LHCN-M2 (cell line): ENCODE measurements at places on chromosomes 11 and 22. TPM values are rescaled to one million over a fixed set of nuclear protein-coding genes. Genes with fewer than 3 reads are reported as not detected.

GRCh38 chr11:19628018-19628417 lies 84.6 kb upstream of the NAV2 start:
- peak; percentile 96 for DNase-seq

OR2AG1 gene
- not detected in 2 replicates for total RNA-seq

SCT gene
- not detected in 2 replicates for total RNA-seq

CD81 gene
- 265 and 305 TPM in 2 replicates for total RNA-seq

DNA sequence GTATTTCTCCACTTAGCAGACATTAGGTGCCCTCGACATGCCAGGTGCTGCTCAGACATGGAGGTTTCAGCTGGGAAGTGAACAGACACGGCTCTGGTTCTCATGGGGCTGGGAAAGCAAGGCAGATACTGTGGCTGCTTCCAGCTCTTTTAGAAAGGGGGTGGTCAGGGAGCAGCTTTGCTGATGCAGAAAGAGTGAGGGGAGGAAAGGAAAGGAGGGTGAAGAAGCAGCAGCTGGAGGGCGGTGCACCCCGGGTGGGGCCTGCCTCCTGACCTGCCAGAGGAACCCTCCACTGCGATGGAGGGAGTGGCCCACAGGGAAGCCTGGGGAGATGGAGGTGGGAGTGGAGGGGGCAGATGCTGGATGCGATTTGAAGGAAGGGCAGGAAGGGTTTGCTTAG lies 76.8 kb downstream of the MORC2 start:
- no peak for DNase-seq

DNA sequence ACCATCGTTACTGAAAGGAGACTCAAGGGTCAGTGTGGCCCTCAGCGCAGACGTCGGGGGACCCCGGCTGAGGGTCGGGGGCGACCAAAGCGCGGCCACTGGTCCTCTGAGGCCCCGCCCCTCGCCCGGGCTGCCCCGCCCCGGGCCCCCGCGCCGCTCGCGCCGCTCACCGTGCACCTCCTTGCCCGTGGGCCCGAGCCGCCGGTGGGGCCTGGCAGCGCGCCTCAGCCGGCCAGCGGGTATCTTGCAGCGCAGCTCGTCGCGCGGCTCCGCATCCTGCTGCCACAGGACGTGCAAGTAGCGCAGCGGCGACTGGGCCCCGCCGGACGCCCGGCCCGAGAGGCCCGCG lies 419 bp downstream of the ANKRD54 start:
- DNase-seq, result no peak

DNA sequence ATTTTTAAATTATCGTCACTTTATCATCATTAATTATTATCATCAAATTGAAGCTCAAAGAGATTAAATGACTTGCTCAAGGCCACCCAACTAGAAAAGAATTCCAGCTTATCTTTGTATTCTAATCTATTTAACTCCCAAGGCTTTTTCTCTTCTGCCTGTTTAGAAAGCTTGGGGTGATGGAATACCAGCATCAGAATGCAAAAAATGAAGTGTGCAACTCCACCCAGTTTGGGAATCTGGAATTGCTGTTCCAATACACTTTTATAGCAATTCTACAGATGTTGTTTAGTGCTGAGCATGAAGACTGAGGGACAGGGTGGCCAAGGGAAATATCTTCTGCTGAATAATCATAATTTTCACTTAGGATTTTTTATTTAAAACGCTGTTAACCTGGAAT lies 97.2 kb upstream of the FIBIN start:
- DNase-seq, result no peak

GRCh38 chr11:107842412-107843100 lies 16.0 kb downstream of the SLC35F2 start:
- no peak for DNase-seq

CHST1 gene
- total RNA-seq, result 3.1 and 5.8 TPM in 2 replicates

DNA sequence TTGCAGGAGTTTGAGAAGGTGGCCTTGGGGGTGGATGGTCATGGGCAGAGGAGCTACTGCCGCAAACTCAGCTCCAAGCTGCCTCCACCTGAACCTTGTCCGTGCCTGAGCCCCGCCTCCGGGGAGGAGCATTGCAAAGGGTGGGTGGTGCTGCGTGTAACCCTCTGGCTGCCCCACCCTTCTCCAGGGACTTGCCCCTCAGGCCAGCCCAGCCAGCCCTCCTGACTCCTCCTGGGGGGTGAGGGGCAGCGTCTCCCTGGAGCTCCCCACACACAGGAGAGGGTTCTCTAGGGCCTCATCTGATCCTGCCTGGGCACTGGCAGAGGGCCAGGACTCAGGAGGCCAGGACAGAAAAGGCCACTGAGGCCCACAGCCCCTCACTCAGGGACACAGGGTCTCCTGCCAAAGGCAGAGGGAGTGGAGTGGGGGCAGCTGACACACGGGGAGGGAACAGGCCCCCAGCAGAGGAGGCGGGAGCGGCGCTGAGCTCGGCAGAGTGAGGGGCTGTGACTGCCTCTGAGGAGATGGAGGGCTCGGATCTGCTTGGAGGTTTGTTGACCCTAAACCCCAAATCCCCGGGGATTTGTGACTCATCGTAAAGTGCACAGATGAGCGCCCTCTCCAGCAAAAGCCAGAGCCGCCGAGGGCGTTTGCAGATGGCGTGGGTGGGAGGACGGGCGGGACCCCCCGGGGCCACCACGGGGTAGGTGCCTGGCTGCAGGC lies 12.8 kb downstream of the BRSK2 start:
- no peak for DNase-seq

DNA sequence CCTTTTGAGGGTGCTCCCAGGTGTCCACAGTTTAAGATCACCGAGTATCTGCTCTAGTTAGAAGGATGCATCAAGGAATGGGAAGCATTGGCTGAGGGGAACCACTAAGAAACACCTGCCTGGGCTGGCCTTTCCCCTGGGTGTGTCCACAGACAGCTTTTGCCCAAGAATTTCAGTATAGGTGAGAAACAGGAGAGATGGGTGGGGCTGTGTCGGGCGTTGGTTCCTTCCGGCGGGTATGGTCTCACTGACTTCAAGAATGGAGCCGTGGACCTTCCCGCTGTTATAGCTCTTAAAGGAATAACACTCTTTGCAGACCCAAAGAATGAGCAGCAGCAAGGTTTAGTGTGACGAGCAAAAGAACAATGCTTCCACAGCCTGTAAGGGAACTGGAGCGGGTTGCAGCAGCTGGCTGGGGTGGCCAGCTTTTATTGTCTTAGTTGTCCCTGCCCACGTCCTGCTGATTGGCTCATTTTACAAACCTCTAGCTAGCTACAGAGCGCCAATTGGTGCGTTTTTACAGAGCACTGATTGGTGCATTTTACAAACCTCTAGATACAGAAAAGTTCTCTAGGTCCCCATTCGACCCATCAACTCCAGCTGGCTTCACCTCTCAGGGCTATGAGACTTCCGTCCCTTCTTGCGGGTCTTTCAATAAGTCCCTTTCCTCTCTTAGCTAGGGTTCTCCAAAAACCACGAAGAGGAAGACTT lies 2.4 kb downstream of the FADS1 start:
- peak; percentile 44 for DNase-seq

- DNase-seq, result peak; percentile 35
These were observed 96.6 kb upstream of the POU2AF2 start for GRCh38 chr11:111148953-111149352.

DNA sequence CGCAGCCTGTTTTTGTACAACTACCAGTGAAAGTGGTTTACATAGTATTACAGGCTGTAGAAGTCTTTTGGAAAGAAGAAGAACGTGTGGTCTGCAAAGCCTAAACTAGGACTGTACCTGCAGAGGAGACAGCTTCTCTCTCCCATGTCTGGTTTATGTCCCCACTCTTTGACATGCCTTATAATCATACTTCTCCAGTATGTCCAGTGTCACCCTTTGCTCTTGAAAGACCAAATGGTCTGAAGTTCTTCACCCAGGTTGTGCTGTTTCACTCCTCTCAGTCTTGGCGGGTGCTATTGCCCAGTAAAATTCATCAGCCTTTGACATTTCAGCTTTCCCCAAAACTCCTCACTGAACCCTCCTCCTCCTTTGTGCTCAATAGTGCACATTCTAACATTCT lies 676.0 kb upstream of the TENM4 start:
- DNase-seq, result no peak

DNA sequence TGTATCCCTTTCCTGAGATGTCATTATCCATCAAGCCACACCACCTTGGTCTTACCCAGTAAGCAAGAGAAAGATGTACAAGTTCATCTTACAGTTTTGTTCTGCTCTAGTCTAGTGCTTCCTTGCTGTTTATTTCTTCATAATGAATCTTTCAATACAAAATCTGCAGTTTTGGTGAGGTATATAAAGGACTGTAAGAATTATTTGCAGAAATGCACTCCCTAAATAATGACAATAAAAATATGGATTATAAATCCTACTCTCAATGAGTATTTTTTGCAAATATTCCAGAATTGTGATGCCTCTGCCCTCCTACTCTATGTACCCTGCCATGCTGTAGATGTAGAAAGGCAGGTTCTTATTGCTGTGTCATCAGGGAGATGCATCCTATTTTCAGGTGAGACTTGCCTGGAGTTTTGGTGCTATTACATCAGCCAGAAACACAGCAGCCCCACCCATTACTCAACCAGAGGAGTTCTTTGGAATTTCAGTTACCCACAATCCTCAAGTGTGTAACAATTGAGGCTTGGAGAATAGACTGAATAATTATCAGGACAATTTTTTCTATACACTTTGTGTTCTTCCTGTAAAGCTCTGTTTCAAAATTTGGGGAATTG lies at the start of gene OR10S1:
Gene OR10S1 (minus strand): TSS at position 51 of the 617 bp plus-strand sequence. CDS start 117 bp downstream, outside the sequence.
- DNase-seq, result no peak

PHOX2A gene
- total RNA-seq, result not detected in 2 replicates

MYOD1 gene
- 421 and 521 TPM in 2 replicates for total RNA-seq

- no peak for DNase-seq
These were observed 49.7 kb upstream of the PRODH start for GRCh38 chr22:18985780-18986179.

DNA sequence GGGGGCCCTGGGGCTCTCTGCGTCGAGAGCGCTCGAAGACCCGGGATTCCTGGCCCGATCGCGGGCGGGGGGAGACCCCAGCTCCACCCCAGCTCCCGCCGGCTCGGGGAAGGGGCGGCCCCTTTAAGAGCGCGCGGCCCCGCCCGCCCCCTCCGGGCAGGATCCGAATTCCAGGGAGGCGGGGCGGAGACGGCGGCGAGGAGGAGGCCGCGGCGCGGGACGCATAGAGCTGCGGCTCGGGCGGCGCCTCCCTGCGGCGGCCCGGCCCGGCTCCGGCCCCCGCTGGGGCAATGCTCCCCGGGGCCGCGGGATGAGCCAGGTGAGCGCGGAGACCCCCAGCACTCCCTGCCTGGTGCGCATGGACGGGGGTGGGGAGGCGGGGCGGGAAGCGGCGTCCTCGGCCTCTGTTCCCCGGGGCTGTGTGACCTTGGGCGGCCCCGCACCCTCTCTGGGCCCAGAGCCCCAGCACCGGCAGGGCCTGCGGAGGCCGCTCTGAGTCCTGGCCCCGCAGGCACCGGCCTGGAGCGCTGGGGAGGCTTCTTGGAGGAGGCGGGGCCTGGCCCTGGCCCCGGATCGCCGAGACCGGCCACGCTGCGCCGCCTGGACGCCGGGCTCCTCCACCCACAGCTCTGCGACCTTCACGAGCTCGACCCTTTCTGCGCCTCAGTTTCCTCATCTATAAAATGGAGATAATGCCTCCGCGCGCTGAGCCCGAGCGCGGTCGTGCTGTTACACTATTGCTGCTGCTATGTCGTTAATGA lies 565 bp downstream of the GAS2L1 start:
- peak; percentile 67 for DNase-seq

GRCh38 chr11:18394928-18395734 lies 768 bp downstream of the LDHA start:
- no peak for DNase-seq

DNA sequence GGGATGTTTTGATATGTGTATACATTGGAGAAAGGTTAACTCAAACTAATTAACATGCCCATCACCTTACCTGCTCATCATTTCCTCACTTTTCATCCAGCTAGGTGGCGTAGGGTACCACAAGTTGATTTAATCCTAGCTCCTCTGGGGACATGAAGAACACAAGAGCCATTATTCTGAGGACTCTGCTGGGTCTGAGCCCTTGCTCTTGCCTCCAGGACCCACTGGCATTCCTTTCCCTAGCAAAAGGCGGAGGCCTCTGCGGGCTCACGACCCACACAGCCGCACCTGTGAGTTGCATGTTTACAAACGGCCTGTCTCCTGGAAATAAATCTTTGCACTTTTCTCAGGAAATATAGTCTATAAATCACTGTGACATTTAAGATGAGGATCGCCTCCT lies 871.9 kb downstream of the TBC1D22A start:
- DNase-seq, result no peak

- DNase-seq, result peak; percentile 95
These were observed 1.2 kb downstream of the ARHGEF17 start for GRCh38 chr11:73308961-73309919.

GRCh38 chr11:61486779-61487178 lies 21.8 kb upstream of the LRRC10B start:
- no peak for DNase-seq

DNA sequence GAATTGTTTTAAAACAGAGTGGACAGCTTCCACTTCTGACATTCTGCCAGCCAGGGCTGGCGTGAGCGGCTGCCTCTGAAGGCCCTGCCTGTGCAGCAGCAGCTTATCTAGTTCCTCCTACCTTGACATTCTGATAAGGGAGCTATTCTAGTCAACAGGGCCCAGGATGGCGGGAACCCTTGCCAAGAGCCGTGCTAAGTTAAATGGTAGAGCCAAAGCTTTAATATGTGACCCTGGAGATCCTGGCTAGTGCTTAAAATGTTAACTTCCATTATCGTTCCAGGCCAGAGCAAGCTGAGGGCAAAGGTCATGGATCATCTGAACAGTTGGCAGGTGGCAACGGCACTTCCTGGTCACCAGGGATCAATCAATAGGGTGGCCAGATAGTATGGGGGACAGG lies 3.5 kb downstream of the KCNJ5 start:
- DNase-seq, result no peak

DNA sequence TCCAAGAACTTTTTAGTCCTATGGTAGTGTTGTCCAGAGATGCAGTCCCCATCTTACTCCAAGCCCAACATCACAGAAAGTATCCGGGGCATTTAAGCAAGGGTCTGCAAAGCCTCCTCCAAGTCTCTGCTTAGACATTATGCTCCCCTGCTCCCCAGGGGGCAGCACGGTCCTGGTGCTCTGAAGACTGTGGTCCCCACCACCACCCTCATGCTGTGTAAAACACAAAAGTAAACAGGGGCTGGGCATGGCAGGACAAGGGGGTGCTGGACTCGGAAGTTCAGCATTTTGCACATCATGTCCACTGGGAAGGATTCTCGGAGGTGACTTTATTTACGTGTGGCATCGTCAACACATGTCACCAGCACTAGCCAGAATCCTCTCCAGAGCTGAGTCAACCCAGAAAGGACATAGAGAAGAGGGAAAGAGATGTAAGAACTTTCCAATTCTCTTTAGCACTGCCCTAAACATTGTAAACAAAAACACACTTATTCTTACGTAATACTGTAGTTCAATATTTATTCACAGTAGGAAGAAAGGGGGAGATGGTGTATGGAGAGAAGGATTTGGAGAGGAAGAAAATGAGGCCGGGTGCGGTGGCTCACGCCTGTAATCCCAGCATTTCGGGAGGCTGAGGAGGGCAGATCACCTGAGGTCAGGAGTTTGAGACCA lies 37.7 kb downstream of the TCIRG1 start:
- no peak for DNase-seq

GRCh38 chr22:29524442-29525191 lies 28.9 kb downstream of the THOC5 start:
- DNase-seq, result peak; percentile 20

NLRP14 gene
- total RNA-seq, result not detected in 2 replicates

GRCh38 chr11:126886636-126887035 lies 113.9 kb downstream of the KIRREL3 start:
- DNase-seq, result no peak
